ENCODE measurements at places on chromosomes 5 and 9. TPM values are rescaled to one million over a fixed set of nuclear protein-coding genes. Genes with fewer than 3 reads are reported as not detected.

Gene ARHGEF28
- total RNA-seq: 0.41 TPM

GRCh38 chr5:180960209-180960608, 28.4 kb upstream of the BTNL3 start:
- no peak for DNase-seq

DNA sequence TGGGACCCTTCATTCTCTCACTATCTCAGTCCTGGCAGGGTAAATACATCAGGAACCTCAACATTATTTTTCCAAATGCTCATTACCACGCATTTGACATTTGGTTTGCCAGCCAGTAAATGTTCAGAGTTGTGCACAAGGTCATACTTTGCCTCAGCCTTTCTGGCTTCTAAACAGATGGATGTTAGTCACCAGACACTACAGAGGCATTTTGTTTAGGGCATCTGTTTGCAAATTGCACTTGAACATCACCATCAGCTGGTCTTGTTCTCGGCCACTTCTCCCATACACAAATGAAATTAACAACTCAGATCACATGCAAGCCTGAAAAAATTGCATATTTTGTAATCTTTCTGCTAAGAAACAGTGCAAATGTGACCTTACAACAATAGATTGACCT, 75.0 kb upstream of the SLC1A1 start:
- no peak for DNase-seq

Gene NADK2
- 16.0 TPM for total RNA-seq

DNA sequence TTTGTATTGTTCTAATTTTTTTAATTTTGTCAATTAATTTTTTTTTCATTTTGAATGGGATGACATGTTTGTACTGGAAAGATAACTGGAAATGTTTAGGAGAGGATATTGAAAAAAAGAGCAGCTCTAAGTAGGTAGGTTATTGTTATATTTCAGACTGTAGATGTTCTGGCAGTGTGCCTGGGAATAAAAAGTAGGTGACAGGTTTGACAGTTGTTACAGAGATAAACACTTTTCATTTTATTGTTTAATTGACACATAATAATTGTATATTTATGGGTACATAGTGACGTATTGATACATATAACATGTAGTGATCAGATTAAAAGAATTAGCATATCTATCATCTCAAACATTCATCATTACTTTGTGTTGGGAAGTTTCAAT, 279.1 kb downstream of the ARRDC3 start:
- DNase-seq: no peak

- no peak for DNase-seq
Measured at GRCh38 chr5:177140312-177140711, 6.7 kb downstream of the NSD1 start.

Gene PCDHA3
- not detected for total RNA-seq

Data from H7 (cell line).